Foreskin melanocyte (primary cell): ENCODE measurements at places on chromosomes 12 and 14.

DNA sequence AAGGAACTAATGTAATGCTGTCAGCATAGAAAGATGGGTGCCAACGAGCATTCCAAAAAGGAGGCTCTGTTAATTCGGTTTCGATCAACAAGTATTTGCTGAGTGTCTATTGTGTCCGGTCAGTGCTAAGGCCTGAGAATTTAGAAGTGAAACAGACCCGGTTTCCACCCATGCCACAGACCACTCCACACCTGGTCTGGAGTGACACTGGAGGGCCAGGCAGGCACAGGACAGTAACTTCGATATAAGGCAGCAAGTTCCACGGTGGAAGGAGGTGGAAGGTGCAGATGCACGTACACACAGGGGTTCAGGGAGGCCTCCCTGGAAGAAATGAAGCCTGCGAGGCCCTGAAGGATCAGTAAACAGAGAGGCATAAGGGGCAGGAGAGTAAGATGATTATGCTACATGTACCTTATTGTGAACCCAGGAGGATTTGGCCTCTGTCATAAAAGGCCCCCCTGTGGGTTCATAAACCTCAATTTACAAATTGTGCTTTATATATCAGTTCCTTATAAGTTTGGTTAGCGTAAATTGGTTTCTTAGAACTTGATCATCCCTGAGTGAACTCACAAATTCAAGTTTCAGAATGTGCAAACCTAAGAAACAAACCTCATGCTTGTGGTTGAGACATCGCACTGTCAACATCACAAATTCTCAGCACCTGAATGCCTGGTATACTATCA is 25.9 kb downstream of the SSH1 start:
- DNase-seq: no peak

- DNase-seq: peak; percentile 24
These were observed 16.7 kb downstream of the PPP1R13B start for GRCh38 chr14:103830511-103831270.

DNA sequence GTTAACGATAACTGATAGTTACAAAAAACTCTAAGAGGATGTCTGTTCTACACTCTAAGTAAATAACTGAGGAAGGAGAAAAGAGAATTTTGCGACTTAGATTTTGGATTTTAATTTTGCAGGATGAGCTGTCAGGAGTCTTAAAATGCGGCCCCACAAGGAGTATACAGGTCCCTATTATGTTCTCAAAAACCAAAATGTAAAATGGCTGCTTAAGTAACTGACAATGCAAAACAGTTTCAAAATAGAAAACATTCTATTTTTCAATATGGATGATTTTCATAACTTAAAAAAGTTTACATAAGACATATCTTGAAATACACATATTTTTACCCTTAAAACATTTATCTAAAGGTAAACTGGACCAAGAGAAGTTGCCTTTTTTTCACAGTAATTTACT is 2.6 kb downstream of the CD69 start:
- DNase-seq: no peak

GRCh38 chr12:647385-648085 is 15.7 kb downstream of the NINJ2 start:
- no peak for DNase-seq

DNA sequence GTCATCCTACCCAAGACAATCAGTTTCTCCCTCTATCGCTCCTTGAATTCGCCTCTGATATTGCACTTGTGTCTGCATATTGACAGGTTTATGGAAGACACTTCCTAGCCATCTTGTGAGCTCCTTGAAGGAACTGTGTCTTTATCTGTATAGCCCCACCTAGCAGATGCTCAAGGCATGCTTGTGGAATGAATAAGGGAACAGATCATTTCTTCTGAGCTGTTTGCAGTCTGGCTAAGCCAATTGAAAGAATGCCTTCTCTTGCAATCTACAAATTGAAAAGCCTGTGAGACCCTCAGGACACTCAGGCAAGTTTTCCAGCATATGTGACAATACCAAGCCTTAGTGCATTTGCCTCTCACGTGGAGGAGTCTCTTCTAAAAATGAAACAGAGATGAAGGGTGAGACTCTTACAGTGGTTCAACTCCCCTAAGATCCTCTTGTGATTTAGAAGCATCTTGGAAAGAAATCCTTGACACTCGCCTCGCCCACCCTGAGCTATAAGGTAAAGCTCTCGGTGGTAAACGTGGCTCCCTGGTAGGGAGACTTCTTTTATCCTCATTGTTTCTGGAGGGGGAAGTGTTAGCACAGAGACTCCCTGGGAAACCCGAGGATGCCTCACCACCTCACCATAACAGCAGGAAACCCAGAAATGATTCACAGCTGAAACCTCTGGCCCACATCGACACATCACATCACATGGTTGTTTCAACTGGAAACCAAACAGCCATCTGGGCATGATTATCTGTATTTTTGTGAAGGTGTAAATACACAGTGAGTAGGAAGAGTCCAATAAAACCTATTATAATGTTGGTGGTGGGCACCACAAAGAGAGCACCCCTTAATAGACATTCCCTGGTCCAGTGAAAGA is 112.3 kb upstream of the BCL2L14 start:
- DNase-seq: peak; percentile 13

DNA sequence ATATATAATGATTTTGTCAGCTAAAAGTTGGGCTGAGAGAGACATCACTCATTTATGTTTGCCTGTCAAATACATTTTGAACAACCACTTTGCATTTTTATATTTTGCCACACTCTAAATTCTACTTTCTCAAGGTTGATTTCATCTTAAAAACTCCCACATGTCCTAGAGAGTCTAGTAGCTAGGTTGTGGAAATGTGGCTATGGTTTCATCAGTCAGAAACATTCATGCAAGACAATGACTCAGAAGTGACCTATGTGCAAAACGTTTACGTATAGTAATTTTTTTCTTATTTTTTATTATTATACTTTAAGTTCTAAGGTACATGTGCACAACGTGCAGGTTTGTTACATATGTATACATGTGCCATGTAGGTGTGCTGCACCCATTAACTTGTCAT is 27.4 kb upstream of the PRKD1 start:
- no peak for DNase-seq

DNA sequence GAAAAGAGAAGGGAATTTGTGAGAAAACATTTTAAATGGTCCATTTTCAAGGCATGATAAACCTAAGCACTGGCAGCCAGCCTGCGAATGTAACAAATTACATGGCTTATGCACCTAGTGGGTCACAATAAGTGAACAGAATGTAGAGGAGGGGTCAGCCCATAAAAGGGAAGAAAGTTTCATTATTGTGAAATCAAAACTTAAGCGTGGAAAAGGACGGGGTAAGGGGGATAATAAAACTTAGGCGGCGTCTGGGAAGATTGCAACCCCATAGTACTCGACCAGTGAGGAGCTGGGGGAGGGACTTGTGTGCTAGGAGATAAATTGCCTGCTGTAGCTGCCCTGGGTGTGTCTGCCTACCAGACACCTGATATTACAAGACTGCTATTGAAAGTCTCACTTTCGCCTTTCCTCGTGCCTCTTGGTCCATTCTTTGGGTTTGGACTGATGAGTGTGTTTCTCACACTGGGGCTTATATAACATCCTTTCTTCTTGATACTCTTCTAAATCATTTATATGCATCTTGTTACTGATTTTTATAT is 40.6 kb downstream of the ZDHHC17 start:
- no peak for DNase-seq

DNA sequence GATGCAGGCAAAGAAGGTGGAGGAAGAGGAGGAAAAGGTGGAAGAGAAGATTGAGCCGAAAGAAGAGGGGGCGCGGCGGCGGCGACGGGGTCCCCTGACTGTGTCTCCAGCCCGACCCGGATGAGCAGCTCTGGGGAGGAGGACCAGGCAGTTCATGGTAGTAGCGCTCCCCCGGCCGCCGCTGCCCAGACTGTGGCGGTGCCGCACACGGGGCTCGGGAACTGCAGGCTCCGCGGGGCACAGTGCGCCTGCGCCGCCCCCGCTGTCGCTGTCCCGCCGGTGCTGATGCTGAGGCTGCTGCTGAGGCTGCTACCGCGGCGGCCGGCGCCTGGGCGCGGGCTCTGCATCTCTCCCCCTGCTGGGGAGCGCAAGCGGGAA is at the start of gene KCNH5:
TSS of gene KCNH5 (minus strand) at position 225 of the 378 bp plus-strand sequence. CDS start 272 bp downstream, outside the sequence.
- no peak for DNase-seq

DNA sequence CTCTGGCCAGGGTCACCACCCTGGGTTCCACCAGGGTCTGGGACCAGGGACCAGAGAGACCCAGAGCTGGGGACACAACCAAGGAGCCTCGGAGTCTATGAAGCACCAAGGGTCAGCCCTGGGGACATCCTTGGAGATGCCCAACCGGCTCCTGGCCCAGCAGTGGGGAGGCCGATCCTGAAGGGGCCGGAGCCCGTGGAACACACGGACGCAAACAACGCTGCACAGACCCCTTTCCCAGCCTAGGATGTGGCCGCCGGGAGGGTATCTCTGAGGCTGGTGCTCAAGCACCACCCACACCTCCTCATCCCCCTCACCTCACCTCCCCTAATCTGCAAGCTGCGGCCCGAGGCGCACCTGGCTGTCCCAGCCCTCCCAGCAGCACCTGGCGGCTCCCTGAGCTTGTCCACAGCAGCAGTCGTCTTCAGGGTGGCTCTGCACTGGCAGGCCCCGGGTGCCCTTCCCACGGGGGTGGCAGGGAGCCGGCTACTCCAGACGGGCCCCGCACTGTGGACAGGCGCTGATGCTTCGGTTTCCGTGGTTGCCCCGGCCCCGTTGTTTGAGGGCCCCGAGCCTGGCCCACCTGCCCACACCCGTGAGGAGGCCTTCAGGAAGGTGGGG is 146.8 kb upstream of the C14orf180 start:
- no peak for DNase-seq

DNA sequence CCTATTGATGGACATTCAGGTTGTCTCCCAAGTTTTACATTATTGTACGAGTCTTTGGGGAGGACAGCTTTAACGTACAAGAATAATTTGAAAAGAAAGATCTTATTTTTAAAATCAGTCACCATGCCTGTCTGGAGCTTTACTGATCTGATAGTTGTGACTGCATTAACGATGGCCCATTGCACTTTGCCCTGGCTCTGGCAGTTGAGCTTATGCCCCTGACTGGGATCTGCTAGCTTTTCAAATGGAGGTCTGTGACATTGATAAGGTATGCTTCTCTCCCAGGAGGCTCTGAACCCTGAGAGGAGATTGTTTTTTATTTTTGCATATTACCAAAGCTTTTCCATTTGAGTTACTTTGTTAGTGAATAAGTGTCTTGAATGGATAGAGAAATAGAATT is 17.9 kb upstream of the RAB3IP start:
- DNase-seq: no peak

DNA sequence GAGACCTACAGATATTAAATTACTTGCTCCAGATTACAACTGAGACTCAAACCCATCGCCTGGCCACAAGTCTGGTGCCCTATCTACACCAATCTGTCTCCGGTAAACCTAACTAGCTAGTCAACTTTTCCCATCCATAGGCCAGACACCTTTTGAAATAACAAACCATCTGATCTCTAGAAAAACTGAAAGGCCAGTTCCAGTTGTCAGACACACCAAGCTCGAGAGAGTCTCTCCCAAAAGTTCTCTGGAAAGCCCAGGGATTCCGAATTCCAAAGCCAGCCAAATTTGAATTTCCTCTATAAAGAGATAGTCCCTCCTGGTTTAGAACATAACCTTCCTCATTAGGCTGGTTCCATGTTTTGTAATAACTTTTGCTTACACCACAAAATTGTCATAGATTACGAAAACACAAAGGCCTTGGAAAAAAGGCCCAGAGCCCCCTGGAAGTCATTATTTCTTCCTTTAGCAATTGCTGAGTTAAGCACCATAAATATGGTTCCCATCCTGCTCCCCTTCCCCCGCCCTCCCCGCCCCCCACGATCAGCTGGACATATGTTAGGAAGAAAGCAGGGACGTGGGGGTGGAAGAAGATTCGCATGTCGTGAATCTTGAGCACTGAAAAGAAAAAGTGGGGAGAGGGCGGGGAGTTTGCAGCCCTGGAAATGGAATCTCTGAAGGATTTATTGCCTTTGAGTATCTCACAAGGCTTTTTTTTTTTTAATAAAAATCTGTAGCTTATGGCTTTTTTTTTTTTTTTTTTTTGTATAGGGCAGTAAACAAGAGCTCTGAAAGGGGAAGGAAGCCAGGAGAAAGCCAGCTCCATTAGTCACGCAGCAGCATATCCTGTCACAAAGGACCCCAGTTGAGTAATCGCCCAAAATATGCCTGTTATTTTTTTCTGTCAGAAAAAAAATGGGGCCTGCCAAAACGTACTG is 110.4 kb downstream of the ZFP36L1 start:
- peak; percentile 84 for DNase-seq

DNA sequence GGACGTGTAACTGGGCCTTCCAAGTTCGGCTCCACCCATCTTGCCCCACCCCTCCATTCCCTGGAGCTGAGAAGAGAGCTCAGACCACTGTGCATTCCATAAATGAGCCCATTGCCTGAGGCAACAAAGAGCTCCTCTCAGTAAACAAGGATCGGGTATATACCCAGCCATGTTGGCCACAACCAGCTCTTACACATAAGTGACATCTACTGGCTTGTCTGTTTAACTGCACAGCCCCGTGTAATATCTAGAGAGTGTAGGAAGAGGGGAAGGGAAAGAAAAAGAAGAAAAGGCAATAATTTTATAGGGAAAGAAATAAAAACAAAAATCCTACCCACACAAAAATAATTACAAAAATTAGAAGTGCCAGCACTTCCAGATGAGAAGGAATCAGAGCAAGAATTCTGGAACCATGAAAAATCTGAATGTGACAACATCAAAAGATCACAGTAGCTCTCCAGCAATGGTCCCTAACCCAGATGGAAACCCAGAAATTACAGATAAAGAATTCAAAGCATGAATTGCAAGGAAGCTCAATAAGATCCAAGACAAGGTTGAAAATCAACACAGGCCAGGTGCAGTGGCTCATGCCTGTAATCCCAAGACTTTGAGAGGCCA is 308.1 kb downstream of the RPAP3 start:
- peak; percentile 60 for DNase-seq

GRCh38 chr14:65302571-65303189 is 109.8 kb upstream of the FUT8 start:
- DNase-seq: no peak

- DNase-seq: peak; percentile 24
These were observed 518 bp downstream of the GSKIP start for GRCh38 chr14:96363751-96364336.
